ENCODE measurements at places on chromosomes 12 and 14.

- DNase-seq = no peak
Observed at GRCh38 chr12:82174936-82175335, 183.3 kb downstream of the CCDC59 start.

DNA sequence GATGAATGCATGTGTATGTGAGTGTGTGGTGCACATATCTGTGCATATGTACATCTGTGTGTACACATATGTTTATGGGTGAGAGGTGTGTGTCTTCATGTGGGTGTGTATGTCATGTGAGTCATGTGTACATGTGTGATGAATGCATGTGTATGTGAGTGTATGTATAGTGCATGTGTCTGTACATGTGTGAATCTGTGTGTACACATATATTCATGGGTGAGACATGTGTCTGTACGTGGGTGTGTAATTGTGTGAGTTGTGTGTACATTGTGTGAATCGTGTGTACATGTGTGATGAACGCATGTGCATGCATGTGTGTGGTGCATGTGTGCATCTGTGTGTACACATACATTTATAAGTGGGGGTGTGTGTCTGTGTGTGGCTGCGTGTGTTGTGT, 146.9 kb upstream of the TMEM132C start:
- DNase-seq = no peak

DNA sequence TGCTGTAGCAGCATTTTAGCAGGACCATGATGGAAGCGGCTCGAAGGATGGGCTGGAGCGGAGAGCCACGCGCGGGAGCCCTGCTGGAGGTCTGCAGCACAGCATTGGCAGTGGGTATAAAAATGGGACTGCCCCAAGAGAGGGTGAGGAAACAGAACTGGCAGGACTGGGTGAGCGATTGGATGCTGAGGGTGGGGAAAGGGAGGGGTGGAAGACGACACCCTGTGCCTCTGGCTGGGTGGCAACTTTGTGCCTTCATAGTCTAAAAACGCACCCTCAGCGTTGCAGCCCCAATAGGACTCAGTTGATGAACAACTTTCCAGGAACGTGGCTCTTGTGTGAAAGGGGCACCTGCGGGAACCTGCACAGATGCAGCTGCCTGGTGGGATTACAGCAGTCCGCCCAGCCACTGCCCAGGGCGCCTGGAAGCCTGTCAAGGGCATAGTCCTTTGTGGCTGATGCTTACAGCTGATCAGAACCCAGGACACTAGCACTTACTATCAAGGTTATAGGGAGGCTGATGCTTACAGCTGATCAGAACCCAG, 73.0 kb downstream of the NINJ2 start:
- DNase-seq = no peak

- DNase-seq = no peak
Observed at GRCh38 chr12:122355706-122356105, 66.8 kb downstream of the CLIP1 start.
